ENCODE measurements at places on chromosomes 13 and 19. TPM values are rescaled to one million over a fixed set of nuclear protein-coding genes. Genes with fewer than 3 reads are reported as not detected.

The CYP2A6 gene
- not detected for total RNA-seq

DNA sequence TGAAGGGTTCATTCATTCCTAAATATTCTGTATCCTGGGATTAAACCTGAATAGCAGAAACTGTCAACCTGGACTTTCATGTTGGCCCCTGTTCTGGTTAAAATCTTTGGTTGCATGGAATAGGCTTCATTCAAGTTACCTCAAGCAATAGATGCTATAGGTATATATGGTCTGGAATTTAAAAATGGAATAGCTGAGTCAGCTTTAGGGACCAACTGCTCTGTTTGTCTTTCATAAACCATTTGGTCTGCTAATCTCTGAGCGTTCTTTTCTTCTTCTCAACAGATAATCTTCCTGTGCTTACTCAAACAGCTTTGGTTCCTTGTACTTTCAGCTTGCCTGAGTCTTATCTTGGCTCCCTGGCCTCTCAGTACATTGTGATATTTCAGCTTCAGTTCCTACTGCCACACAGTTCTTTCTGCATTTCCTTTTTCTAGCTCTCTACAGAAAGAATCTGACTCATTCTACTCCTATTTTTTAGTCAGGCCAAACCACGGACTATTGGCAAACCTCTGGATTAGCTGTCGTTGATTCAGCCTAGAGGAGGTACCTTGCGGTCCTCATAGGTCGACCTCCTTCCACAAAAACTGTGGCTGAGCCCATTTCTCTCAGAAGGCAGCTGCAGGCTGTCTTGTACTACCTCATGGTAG lies 35.9 kb upstream of the MAB21L1 start:
- DNase-seq: no peak

DNA sequence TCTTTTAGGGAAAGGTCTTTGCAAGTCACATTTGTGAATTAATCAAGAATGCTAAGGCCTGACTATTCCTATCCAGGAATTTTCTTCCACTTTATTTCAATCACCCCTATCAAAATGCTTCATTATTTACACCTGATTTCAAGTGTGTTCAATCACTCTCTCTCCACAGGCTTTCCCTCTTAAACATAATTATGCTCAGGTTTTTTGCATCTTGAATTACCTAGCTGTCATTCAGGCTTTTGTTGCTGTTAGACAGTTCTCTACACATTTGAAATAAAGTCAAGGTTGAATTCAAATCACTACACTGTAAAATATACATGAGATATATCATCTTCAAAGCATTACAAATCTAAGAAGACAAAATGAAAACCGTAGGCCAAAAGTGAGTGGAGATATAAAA lies 941.3 kb upstream of the SLITRK1 start:
- no peak for DNase-seq

The CCNA1 gene
- total RNA-seq: not detected

DNA sequence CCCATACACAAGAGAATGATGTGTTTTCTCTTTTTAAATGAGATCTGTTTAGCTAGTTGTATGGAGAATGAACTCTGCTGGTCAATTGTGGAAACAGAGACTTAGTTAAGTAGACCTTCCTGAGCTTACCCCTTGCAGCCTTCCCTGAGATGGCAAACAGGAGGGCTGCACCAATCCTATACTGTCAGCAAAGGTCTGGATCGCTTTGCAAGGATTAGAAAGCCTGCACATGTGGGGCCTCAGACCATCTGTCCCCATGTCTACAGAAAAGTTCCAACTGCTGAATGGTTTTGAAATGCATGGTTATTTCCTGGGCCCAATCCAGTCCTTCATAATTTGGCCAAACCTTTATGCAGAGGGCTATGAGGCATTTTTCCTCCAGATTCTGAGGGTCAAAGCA lies 183.9 kb upstream of the SLC10A2 start:
- DNase-seq: no peak

- DNase-seq: no peak
Observed at GRCh38 chr13:83906240-83906820, 24.1 kb upstream of the SLITRK1 start.

The B9D2 gene
- 4.1 TPM for total RNA-seq

GRCh38 chr19:18298601-18299000 lies 17.2 kb upstream of the JUND start:
- no peak for DNase-seq

The ICAM3 gene
- total RNA-seq: 206 TPM

GRCh38 chr19:38706792-38707511 lies 37.3 kb downstream of the CAPN12 start:
- no peak for DNase-seq

The APOC1 gene
- total RNA-seq: not detected

GRCh38 chr13:24225062-24225461 lies 64.5 kb downstream of the SPATA13 start:
- no peak for DNase-seq

- DNase-seq: no peak
Observed at GRCh38 chr13:113048766-113049165, 56.8 kb upstream of the F7 start.

- no peak for DNase-seq
Observed at GRCh38 chr13:59742467-59742866, 421.3 kb downstream of the DIAPH3 start.

DNA sequence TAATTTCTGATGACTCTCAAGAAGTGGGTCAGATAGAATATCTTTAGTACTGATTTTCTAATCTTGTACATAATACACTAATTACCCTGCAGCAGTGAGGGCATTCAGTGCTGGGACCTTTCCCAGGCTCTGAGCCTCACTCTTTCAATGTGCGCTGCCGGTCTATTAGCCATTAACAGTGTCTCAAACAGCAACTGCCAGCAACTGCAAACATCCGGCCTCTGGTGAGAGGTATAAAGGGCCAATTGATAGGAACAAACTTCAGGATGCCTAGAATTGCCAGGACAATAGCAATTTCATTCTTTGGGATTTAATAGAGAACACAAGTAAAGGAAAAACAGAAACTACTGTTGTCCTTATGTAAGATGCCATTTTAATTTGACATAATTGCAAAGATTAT lies 604.4 kb upstream of the SPRY2 start:
- no peak for DNase-seq

Measured in Karpas-422 (cell line).